ENCODE measurements at places on chromosomes 5 and 9.

DNA sequence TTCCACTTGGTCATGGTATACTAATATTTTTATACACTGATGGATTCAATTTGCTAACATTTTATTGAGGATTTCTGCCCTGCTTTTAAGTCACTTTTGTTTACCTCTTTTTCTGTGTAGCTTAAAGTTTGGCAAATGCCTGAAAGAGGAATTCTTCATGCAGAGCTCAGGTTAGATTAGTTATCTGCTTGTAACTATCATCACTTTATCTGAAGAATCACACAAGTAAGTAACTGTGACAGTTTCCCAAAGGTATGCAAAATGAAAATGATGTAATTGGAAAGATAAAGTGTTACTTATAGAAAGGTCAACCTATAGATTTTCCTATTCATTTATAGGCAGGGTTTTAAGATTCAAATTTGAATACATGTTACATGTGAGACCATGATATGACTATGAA is 188.8 kb upstream of the ACTBL2 start:
- no peak for DNase-seq

DNA sequence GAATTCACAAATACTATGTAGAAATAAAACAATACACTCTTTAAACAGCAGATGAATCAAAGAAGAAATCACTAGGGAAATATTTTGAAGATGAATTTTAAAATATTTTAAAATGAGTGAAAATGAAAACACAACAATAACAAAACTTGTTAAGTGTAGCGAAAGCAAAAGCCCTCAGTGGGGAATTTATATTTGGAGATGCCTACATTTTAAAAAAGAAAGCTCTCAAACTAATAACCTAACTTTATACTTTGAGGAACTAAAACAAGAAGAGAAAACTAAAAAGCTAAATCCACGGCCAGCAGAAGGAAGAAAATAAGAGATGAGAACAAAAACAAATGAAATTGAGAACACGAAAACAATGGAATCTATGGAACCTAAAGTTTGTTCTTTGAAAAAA is 22.7 kb downstream of the SPDL1 start:
- DNase-seq: no peak

GRCh38 chr9:108443741-108444140 is 412.0 kb downstream of the ACTL7B start:
- no peak for DNase-seq

- DNase-seq: no peak
Measured at GRCh38 chr5:5716665-5717064, 294.2 kb downstream of the ICE1 start.

Data from activated CD8-positive, alpha-beta memory T cell treated with anti-CD3 and anti-CD28 coated beads for 1 hour (primary cell).